ENCODE measurements at places on chromosomes 16 and 17.

DNA sequence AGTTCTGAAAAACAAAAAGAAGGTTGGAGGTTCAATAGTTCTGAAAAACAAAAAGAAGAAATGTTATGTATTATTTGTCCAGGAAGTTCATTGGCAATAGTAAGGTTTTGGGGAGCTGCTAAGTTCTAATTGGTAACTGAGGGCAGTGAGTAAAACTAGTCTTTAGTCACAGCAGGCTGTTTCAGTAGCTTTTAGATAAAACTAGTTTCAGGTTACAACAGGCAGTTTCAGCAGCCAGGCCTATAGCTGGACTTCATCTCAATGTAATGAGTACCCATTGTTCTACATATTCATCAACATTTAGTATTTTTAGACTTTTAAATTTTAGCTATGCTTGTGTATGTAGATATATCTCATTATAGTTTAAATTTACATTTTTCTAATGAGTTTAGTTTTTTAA lies 639.3 kb downstream of the TOX3 start:
- no peak for DNase-seq

DNA sequence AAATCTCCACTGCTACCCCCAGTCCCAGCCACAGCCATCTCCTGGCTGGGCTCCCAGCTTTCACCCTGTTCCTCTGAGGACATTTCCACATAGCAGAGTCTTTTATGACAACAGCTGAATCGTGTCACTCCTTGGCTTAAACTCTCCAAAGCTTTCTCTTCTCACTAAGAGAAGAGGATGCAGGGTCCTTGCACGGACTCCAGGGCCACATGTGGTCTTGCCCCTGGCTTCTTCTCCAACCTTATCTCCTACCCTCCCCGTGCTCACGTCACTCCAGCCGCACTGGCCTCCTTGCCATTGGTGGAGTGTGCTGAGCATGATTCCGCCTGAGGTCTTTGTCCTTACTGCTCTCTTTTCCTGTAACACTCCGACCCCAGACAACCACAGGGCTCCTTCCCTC lies 39.9 kb upstream of the CCDC182 start:
- DNase-seq, result no peak

DNA sequence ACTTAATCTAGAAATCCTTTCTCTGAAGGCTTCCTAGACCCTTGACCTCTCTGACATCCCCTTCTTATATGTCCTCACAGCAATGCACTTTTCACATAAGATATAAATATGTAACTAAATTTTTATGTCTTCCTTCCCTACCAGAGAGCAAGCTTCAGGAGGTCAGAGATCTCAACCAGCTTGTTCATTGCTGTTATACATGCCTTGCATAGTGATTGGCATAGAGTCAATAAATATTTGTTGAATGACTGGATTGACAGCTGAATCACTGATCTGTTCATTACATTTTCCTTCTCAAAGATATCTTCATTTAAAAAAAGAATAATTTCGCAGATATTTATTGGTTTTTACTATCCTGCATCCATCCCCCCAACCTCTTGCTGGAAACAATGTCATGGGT lies 29.5 kb downstream of the HYDIN start:
- no peak for DNase-seq

- DNase-seq, result peak; percentile 28
Observed at GRCh38 chr17:48543107-48543853, 1.6 kb downstream of the HOXB2 start.

DNA sequence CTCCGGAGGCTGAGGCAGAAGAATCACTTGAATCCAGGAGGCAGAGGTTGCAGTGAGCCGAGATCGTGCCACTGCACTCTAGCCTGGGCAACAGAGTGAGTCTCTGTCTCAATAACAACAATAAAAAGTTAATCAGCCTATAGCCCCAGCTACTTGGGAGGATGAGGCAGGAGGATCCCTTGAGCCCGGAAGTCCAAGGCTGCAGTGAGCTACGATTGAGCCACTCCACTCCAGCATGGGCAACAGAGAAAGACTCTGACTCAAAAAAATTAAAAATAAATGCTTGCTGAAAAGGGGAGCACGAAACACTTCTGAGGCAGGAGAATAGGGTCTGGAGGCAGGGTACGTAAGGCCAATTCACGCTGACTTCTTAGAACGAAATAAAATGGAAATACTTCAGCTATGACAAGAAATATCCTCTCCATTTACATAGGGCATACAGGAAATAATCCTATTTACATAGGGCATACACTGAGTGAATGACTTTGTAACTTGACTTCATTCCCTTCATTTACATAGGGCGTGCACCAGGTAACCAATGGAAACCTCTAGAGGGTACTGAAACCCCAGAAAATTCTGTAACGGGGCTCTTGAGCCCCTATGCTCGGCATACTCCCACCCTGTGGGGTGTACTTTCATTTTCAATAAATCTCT lies 3.2 kb upstream of the PRPSAP1 start:
- peak; percentile 24 for DNase-seq

- DNase-seq, result no peak
Observed at GRCh38 chr17:62661337-62661736, 33.9 kb downstream of the MRC2 start.

- no peak for DNase-seq
Observed at GRCh38 chr17:78785011-78785662, 3.1 kb upstream of the CYTH1 start.

- no peak for DNase-seq
Observed at GRCh38 chr17:75473246-75473645, 16.8 kb downstream of the TMEM94 start.

DNA sequence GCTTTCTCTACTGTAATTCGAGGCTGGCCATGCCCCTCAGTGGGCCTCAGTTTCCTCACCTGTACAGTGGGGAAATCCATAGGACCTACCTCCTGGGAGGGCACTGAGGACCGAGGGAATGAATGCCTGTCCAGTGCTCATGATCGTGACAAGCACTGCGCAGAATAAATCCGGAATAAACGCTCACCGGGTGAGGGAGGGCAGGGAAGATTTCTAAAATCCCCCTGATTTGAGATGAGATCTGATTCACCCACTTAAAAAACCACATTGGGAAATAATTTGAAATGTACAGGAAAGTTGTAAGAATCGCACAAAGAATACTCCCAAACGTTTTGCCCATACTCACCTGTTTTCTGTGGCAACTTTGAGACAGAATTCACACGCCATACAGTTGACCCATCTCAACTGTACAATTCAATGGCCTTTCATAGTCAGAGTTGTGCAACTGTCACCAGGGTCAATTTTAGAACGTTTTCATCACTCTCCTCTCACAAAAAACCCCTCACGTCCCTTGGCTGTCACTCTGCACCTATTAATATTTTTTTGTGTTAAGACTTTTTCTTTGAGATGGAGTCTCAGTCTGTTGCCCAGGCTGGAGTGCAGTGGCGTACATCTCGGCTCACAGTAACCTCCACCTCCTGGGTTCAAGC lies 49.8 kb downstream of the IRF8 start:
- no peak for DNase-seq

- no peak for DNase-seq
Observed at GRCh38 chr16:2713523-2713922, 6.5 kb downstream of the PRSS27 start.

DNA sequence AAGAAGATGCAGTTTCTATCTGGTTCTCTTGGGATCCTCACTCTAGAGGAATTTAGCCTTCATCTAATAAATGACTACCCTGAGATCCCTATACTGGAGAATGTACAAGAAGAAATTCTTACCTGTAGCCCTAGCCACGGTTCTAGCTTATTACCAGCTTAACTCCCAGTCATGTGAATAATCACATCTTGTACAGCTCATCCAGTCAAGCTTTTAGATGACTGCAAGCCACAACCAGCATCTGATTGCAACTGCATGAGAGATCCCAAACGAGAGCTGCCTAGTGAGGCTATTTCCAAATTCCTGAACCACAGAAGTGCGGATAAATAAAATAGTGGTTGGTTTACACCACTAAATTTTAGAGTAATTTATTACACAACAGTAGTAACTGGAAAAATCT lies 196.0 kb upstream of the CPHXL start:
- DNase-seq, result no peak
